ENCODE measurements at places on chromosomes 2 and 18.

- no peak for DNase-seq
Observed at GRCh38 chr18:49024804-49025421, 74.1 kb upstream of the SMAD7 start.

- DNase-seq = no peak
Observed at GRCh38 chr2:219350710-219351221, 18.2 kb upstream of the RESP18 start.

- DNase-seq = no peak
Observed at GRCh38 chr2:226799976-226800940, 638 bp upstream of the IRS1 start.

DNA sequence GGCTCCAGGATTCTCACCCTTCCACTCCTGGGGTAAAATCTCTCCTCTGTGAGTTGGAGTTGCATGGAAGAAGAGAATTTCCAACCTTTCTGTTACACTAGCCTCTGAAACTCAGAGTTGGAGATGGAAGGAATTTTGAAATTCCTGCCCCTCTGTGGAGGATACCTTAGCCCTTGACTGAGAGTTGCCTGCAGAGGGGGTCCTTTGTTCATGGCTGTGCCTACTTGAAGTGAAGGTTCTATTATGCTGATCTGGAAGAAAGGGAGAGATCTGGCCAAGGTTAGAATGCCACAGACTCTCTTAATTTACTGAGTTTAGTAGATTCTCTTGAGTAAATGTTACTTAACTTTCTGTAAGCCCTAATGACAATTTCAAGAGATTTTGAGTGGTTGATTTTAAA is 626.6 kb upstream of the GYPC start:
- DNase-seq = no peak

DNA sequence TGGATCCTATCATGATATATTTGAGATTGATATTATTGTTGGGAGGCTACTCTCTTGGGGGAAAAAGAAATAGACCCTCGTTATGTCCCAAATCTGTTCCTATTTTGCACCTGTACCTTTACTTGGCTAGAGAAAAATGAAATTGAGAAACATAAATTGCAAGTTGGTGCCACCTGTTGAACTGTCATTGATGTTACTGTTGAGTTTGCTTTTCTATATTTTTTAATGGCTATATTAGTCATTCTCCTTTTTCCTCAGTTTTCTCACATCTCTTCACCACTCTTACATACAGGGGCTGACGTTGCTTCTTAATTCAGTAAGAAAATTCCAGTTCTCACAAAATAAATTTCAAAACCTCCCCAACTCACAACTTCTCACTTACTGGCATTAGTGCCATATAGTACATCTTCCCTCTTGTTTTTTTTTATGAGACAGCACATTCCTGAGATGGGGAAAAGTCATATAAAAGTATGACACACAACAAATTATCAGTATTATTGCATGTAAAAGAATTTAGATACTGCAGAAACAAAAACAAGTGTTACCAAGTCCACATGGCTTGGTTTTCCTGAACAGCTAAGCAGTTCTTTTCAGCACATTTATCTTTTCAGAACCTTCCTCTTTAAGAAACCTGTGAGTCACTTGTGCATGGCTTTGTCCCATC is 348.3 kb upstream of the DSEL start:
- DNase-seq = no peak

All from activated CD4-positive, alpha-beta T cell treated with anti-CD3 and anti-CD28 coated beads, Interleukin-2, amount 50 U/mL, for 48 hours (primary cell).